Erythroblast (primary cell): ENCODE measurements at places on chromosomes 2 and 18.

GRCh38 chr2:36963106-36963505, 3.2 kb downstream of the STRN start:
- DNase-seq = no peak

DNA sequence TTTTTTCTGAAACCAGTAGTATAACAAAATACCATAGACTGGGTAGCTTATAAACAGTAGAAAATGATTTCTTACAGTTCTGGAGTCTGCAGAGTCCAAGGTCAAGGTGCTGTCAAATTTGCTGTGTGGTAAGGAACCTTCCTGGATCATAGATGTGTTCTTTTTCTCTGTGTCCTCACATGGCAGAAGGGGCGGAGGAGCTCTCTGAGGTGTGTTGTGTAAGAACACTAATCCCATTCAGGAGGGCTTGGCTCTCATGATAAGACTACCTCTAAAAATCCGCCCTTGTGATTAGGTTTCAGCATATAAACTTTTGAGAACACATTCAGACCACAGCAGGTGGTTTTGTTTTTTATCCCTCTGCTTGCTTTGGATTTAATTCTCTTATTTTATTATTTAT, 25.7 kb downstream of the ANKRD62 start:
- DNase-seq = no peak

- DNase-seq = no peak
These were observed 39.9 kb upstream of the KLF11 start for GRCh38 chr2:10003206-10004125.

GRCh38 chr18:23529604-23530003, 26.3 kb downstream of the RMC1 start:
- peak; percentile 24 for DNase-seq

DNA sequence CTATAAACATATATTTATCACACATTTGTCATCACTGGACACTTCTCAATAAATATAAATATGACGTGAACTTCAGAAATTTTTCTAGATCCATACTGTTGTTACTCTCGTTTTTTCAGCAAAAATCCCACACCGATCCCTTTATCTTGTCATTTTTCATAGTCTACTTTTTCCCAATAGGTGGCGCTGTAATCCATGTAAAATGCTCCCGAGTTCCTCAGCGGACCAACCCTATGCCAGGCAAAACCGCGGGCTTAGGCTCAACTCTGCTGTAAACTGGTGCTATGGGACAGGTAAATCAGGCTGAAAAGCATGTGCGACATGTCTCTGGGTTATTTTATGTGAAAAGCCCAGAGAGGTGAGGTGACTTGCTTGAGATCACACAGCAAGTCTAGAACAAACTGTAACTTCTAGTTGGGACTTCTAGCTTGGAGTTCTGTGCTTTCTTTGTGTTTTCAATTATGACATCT, 104.0 kb downstream of the COBLL1 start:
- DNase-seq = peak; percentile 88

DNA sequence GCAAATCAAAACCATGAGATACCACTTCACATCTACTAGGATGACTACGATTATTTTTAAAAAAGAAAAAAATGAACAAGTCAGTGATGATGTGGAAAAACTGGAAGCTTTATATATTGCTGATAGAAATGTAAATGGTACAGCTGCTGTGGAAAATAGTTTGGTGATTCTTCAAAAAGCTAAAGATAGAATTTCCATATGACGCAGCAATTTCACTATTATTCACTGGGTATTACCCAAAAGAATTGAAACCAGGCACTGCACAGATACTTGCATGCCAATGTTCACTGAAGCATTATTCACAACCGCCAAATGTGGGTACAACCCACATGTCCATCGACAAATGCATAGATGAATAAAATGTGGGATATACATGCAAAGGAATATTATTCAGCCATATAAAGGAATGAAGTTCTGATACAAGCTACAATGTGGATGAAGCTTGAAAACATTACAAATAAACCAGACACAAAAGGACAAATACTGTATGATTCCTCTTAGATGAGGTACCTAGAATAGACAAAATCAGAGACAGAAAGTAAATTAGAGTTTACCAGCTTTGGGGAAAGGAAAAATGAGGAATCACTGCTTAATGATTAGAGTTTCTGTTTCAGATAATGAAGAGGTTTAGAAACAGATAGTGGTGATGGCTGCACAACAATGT, 11.1 kb downstream of the RTTN start:
- no peak for DNase-seq

DNA sequence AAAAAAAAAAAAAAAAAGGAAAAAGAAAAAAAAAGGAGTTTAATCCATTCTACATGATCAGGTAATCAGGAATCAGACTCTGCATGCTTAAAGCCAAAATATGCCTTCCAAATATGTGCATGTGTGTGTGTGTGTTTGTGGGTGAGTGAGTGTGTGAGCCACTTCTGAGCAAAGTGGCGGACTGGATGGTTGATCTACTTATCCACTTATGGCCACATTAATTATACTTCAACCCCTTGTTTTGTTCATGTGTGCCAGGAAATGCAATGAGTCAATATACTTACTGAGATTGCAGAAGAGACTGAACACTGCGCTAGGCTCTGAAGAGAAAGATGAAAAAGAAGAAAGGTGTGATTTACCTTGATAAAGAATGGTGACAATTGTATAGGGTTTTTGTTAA, 586.5 kb upstream of the NXPH2 start:
- DNase-seq = no peak

DNA sequence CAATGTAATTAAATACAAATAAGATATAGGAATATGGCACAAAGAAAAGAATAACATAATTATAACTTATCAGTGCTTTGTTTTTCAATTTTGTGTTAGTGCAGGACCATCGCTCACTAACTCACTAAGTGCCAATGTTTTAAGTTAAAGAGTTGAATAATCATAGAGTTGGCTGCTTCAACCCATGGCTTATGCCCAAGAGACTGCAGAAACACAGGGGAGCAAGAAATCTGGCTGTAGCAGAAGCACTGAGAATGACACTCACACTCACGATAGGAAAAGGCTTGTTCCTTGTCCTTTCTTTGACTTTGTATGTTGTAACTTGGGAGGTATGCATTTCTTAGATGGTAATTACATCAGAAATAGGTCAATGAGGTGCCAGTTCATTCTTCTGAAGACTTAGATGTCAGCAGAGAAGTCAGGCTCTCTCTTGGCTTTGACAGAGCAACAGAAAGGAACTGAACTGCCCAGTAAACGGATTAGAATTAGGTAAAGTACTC, 852.2 kb downstream of the LRRTM4 start:
- no peak for DNase-seq

- DNase-seq = no peak
These were observed 7.5 kb upstream of the KLHL30 start for GRCh38 chr2:238130696-238131628.

GRCh38 chr2:85611705-85612587, at the start of gene C2orf68:
Gene C2orf68 (minus strand): TSS chr2:85612066. CDS start chr2:85611984, 82 bp downstream.
- peak; percentile 93 for DNase-seq

DNA sequence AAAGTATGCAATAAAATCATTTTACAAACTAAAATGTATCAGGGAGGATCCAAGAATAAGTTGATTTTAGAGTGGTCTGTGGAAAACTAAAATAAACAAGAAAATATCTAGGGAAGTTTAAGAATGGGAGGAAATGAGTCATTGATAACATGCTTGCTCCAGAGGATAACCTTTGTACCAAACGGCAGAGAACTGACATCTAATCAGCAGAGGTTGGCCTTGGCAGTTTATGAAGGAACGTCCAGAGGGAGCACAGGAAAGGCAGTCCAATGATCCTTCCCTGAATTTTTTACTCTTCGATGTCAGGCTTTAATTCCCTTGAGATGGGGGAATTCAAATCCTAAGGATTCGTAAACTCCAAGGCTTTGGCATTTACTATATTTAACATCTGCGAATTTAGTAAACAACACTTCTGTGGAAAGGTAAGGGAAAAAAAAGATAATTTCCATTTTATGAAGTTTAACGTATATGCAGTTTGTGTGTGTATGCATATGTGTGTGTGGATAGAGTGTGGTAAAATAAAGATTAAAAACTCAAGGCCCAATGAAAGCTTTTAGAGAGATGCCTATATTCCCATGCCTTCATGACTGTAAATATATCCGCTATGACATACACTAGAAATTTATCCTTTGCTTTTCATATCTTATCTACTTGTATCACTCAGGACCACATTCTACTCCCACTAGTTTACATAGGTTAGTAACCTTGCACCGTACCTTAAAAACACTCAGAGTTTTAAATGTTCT, 8.7 kb upstream of the INPP1 start:
- no peak for DNase-seq

- DNase-seq = no peak
These were observed 76.1 kb downstream of the SP100 start for GRCh38 chr2:230492107-230492506.
